ENCODE measurements at places on chromosomes 13 and 19. TPM values are rescaled to one million over a fixed set of nuclear protein-coding genes. Genes with fewer than 3 reads are reported as not detected.

RFPL4AL1 gene
- total RNA-seq = 0.17 TPM

RNF6 gene
- 23.0 TPM for total RNA-seq

GFY gene
- total RNA-seq = 0.55 TPM

LILRB1 gene
- not detected for total RNA-seq

SUGP2 gene
- total RNA-seq = 37.5 TPM

ATP4B gene
- not detected for total RNA-seq

NUP62 gene
- total RNA-seq = 86.1 TPM

TMPRSS9 gene
- 0.17 TPM for total RNA-seq

USHBP1 gene
- total RNA-seq = 4.9 TPM

DNA sequence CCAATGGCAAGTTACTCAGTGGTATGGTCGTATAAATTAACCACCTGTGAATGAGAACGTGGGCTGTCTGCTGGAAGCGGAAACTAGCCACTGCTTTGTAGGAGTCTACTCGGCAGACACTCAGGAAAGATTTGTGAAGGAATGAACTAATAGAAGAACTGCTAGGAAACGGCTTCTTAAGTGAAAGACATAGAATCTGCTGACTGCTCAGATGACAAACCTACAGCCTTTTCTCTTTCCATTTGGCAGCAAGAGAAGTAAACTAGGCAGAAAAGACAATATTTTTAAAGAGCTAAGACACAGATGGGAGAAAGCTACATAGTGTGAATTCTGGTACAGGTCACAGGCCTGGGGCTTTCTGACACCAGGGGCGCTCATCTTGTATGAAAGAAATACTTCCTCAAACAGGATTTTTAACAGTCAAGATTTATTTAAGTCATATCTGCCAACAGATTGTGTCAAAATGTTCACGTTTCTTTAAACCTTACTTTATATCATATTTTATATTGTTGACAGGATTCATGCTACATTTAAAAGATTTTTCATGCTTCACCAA, 78.4 kb downstream of the MIPEP start:
- DNase-seq = no peak

DNA sequence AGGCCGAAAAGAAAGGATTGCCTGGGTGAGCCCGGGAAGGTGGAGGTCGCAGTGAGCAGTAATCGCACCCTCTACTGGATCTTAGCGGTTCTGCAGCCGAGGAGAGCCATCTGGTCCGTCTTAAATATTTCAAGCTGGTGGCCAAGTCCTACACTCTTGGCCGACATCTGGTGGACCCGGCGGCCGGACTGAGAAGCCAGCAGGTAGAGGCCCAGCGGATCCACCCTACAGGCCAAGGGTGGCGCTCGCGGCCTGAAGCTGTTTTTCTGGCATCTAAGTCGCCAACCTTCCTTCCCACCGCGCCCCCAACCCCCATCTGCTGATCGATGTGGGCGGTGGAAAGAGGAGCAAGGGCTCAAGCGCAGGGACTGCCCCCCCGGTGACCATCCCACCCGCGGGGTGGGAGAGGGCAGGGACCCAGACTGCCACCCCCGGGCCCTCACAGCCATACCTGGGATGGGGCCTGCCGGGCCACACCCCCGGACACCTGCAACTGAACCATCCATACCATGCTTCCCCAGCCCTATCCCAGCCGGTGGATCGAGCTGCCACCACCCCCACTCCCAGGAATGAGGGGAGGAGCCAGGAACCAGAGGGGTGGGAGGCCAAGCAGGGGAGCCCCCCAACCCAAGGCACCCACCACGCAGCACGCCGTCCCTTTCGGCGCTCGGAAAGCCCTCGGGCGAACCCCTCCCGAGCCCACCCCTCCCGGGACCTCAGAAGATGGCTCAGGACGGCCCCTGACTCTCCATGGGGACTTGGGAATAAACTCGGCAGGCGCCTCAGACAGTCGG, 46.3 kb upstream of the ZNF730 start:
- DNase-seq = no peak

DNA sequence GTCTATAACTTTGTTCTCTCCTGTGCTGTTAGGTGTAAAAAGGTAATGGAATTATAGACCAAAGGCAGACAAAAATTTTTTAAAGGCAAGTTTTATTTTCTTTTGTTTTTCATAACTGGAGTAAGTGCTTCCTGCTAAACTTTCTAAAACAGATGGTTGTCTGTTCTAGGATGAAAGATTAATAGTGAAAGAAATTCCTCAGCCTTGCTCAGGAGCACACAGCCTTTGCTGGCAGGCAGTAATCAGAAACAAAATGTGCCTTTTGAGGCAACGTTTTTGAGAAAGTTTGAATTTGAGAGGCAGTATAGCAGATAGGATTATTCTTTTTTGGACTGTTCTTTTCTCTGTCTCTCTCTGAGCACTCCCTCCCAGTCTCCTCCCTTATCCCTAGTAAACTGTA, 2749.5 kb downstream of the PCDH9 start:
- DNase-seq = no peak

DNA sequence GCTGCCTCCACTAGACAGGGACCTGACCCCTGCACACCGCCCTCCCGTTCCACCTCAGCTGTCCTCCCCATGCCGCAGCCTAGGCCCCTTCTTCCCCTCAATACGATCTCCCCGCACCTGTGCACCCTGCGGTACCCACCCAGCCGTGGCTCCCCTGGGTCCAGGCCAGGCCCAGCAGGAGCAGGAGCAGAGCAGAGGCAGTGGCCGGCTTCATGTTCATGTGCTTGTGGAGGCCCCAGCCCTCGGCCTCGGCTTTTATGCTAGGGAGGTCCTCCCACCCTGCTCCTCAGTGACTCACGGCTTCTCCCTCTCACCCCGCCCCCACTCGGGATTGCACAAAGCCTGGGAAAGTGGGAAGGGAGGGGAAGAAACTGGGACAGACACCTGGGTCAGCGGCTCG, 11.4 kb upstream of the KRTDAP start:
- DNase-seq = no peak

DNA sequence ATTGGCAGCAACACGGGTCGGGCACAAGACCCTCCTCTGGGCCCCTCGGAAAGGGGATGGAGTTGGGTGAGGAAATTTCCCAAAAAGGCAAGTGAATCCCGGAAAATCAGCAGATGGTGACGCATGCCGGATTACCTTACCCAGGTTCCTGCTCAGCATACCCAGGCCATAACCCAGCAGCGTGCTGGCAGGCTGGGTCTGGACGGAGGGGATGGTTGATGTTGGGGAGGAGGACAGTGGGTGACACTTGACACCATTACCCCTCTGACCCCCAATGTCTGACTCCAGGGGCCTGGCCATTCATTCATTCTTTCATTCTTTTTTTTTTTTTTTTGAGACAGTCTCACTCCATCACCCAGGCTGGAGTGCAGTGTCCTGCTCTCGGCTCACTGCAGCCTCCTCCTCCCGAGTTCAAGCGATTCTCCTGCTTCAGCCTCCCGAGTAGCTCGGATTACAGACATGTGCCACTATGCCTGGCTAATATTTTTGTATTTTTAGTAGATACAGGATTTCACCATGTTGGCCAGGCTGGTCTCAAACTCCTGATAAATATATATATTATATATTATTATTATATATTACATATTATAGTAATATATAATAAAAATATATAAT, 799 bp downstream of the PVR start:
- DNase-seq = peak; percentile 68

- DNase-seq = no peak
Measured at GRCh38 chr13:50386541-50387050, 371.4 kb downstream of the KCNRG start.

- no peak for DNase-seq
Measured at GRCh38 chr13:43687038-43687437, 99.7 kb downstream of the ENOX1 start.

Measured in G401 (cell line).